ENCODE measurements at places on chromosomes 7 and 10.

GRCh38 chr10:37390926-37391325 is 265.5 kb downstream of the ANKRD30A start:
- no peak for DNase-seq

- DNase-seq: no peak
Observed at GRCh38 chr10:114239994-114240345, 916 bp downstream of the VWA2 start.

- no peak for DNase-seq
Observed at GRCh38 chr10:127762925-127763324, 25.9 kb downstream of the FOXI2 start.

DNA sequence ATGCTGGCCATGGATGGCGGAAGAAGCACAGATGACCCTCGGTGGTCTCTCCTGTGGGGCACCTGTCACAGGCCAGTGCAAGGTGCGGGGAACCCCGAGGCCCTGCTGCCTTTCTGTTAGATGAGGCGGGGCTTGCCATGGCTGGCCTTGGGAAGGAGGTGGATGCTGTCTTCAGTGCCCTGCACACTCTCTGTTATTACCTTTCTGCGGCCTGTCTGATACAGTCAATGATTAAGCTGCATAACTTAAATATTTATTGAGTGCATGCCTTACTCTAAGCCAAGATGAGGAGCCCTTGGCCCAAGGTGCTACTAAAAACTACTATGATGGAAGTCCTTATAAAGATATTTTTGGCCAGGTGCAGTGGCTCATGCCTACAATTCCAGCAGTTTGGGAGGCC is 36.7 kb upstream of the MNX1 start:
- no peak for DNase-seq

- DNase-seq: no peak
Observed at GRCh38 chr10:102628451-102628911, 15.8 kb upstream of the TRIM8 start.

- DNase-seq: no peak
Observed at GRCh38 chr7:6350433-6351058, 78.1 kb upstream of the CYTH3 start.

Data from activated CD8-positive, alpha-beta memory T cell treated with anti-CD3 and anti-CD28 coated beads for 1 hour (primary cell).